Osteocyte (in vitro differentiated cells): ENCODE measurements at places on chromosomes 7 and 10. TPM values are rescaled to one million over a fixed set of nuclear protein-coding genes. Genes with fewer than 3 reads are reported as not detected.

GRCh38 chr10:64586934-64587503 is 1065.8 kb downstream of the REEP3 start:
- no peak for DNase-seq

DNA sequence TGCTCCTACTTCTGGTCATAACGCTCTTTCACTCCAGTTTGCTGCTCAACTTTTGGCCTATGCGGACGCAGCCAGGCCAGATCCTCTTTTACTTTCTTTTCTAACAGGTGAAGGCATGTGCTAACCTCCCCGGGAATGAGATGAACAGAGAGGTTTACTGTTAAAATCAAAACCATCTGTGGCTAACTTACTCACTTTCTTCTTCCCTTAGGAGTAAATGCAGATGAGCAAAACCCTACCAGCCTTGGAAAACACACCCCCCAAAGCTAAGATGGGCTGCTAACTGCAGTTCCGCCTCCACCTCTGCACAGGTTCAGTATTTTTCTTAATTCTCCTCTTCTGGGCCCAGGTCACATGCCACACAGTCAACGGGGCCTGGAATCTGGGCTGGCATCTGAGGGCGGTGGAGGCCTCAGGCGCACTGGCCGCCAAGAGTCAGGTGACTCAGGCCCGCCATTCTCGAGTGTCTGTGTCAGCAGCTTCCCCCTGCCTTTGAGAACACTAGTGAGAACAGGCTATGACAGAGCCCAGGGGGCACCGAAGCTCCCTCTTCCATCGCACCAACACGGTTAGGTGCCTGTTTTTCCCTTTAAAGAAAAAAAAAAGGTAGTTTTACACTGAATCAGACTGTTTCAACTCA is 11.1 kb downstream of the FAM53B start:
- DNase-seq = no peak

DNA sequence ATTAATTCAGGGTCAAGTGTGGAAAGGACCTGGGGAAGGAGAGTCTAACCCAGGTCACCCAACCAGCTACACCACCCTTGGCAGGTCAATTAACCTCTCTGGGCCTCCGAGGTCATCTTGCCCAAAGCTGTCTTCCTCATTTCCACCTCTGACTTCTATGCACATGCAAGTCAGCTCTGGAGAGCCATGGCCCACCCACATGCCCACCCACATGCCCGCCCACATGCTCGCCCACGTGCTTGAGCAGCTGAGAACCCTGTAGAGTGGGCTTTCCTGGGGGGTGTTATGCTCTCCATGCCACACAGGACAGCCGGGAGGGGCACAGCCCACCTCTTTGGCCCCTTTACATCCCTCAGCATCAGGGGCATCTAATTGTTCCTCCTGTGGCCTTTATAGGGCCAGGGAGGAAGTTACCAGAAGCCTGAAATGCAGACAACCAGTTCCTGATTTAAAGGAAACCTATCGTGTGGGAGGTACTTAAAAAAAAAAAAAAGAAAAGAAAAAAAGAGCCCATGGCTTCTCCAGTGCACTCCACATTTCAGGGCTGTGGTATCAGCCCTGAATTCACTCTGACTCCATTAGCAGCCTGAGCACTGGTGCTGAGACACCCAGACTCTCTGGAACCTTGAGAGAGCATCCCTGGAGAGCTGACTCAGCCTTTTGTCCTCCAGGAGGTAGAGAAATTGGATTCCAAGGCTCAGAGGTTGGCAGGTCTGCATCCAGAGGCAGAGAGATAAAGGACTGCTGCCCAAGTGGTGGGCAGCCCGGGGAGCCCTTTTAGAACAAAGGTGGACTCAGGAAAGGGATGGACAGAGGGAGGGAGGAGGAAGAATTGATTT is 176.2 kb upstream of the ZMIZ1 start:
- DNase-seq = peak; percentile 57

GRCh38 chr10:26491934-26492333 is 53.8 kb downstream of the APBB1IP start:
- DNase-seq = no peak

ZNF212 gene
- total RNA-seq = 11.9 and 13.0 TPM in 2 replicates
